ENCODE measurements at places on chromosomes 4 and X. TPM values are rescaled to one million over a fixed set of nuclear protein-coding genes. Genes with fewer than 3 reads are reported as not detected.

Gene PARM1
- under 0.01 TPM for total RNA-seq

Gene JAKMIP1
- total RNA-seq: not detected

Gene LEF1
- 0.16 TPM for total RNA-seq

Gene CLIC2
- total RNA-seq: 10.4 TPM

Gene LANCL3
- 0.16 TPM for total RNA-seq

Measured in bladder microvascular endothelial cell (primary cell).